ENCODE measurements at places on chromosomes 13 and 19. TPM values are rescaled to one million over a fixed set of nuclear protein-coding genes. Genes with fewer than 3 reads are reported as not detected.

- no peak overlapping the region for H3K4me3 ChIP-seq
- H3K4me1 ChIP-seq: no peaks in the 10 kb centered on the region
- DNase-seq: no peak
- no peaks in the 10 kb centered on the region for H3K27me3 ChIP-seq
Measured at GRCh38 chr19:57106722-57107235, 13.0 kb upstream of the USP29 start.

GRCh38 chr13:99506634-99507033 lies 5.4 kb downstream of the TM9SF2 start:
- peaks cover 4% of the 10 kb centered on the region for H3K36me3 ChIP-seq
- no peak overlapping the region for H3K4me3 ChIP-seq
- no peaks in the 10 kb centered on the region for H3K27me3 ChIP-seq

DNA sequence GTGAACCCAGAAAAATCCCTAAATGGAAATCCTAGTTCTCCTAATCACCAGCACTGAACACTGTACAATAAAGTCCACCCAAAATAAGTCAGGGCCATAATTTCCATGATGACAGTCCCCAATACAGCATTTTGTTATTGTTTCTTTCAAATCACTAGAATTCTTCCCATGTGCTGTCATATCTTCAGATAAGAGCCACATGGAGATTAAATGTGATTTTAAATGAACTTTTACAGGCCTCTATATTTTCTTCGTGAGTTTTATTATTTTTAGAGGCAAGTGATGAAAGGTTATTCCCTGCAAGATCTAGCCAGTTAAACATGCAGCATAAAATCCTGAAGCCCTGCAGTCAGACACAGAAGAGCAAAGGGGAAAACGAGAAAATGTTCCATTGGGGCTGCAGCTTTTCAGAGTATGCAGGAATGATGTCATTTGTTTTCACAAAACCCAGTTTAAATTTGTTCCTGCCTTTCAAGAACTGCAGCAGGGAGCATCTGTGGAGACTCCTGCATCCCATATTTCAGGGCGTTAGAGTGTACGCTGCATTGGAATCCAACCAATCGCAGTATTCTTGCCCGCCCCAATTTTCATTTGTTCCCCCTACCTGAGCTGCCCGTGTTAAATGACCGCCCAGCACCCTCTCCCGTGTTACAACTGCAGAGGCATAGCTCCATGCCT lies 167.2 kb upstream of the KLF12 start:
- H3K27ac ChIP-seq: no peak overlapping the region
- H3K4me1 ChIP-seq: no peaks in the 10 kb centered on the region
- H3K4me3 ChIP-seq: no peak overlapping the region
- H3K27me3 ChIP-seq: no peaks in the 10 kb centered on the region

DNA sequence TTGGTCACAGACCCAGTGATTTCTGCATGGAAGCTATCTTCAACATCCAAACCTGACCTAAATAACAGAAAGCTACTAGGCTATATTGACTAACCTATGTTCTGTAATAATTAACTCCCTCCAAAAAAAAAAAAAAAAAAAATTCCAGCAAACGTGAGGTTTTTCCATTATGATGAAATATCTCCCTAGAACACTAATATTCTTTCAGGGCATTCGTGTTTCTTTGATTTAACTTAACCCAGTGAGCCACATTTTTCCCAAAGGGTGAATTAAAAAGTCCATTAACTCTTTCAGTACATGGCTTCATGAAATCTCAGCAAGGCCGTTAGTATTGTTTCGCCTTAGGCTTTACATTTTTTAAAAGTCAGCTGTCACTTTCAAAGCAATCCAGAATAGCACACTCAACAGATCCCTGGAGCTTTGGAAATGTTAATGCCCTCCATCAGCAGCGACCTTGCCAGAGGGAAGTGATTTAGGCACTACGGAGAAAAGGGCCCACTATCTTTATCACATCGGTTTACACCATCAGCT lies 175.8 kb downstream of the DCT start:
- H3K27ac ChIP-seq: no peak overlapping the region
- H3K27me3 ChIP-seq: no peaks in the 10 kb centered on the region
- no peak for DNase-seq
- no peaks in the 10 kb centered on the region for H3K4me1 ChIP-seq
- no peak overlapping the region for H3K4me3 ChIP-seq

- H3K36me3 ChIP-seq: no peaks in the 10 kb centered on the region
- DNase-seq: no peak
- H3K27ac ChIP-seq: no peak overlapping the region
- no peak overlapping the region for H3K4me3 ChIP-seq
Measured at GRCh38 chr13:102487330-102487729, 85.5 kb upstream of the FGF14 start.

DNA sequence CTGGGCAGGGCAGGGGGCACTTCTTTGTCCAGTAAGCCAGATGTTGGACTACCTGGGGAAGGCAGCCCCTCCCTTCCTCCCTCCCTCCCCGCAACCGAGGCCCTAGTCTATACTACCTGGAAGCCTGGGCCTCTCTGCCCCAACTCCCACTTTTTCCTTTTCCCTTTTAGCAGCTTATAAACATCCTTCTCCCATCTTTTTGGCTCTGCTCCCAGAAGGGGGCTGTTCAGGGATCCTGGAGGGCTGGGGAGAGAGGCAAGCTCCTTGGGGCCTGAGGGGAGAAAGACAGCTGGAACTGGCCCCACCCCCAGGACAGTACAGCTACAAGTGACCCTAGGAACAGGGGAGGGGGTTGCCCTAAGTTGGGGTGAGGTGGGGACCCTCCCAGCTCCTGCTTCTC lies 44.9 kb downstream of the LYL1 start:
- H3K36me3 ChIP-seq: no peaks in the 10 kb centered on the region
- H3K4me3 ChIP-seq: no peak overlapping the region
- DNase-seq: no peak
- H3K27me3 ChIP-seq: no peaks in the 10 kb centered on the region
- H3K27ac ChIP-seq: peak overlapping the region; percentile 99
- H3K4me1 ChIP-seq: peaks cover 95% of the 10 kb centered on the region

DNA sequence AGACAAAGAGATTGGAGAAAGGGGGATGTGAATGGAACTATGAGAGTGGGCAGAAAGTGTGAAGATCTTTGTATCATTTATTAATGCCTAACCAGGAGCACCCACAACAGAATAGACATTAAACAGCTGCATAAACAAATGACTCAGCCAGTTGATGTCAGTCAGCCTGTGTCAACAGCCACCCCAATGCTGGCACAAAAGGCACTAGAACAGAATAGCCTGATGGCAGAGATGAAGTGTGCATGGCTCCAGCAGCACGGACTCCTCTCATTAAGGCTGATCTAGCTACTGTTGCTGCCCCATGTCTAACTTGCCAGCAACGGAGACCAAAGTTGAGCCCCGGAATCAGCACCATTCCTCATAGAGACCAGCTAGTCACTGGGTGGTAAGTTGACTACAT lies 7.8 kb downstream of the CPB2 start:
- H3K4me3 ChIP-seq: no peak overlapping the region
- H3K4me1 ChIP-seq: no peaks in the 10 kb centered on the region
- no peak for DNase-seq
- H3K27me3 ChIP-seq: no peaks in the 10 kb centered on the region
- H3K27ac ChIP-seq: no peak overlapping the region
- H3K36me3 ChIP-seq: no peaks in the 10 kb centered on the region

DNA sequence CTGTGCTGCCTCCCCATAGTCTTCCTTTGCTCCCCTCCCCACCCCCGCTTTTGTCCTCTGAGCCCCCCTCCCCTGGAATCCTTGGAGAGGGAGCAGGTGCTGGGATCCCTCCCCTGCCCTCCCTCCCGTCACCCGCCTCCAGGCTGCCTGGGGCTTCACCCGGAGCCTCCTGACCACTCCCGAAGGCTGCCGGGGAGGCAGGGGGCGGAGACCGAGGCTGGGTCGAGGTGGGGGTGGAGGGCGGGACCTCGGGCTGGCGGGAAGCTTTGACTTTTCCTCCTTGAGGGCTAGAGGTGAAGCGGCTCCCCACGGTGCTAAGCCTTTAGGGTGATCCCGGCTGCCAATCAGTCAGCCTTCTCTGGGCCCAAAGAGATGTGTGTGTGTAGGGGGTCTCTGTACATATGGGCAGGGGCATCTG lies 1.5 kb downstream of the KMT5C start:
- peaks cover 16% of the 10 kb centered on the region for H3K4me1 ChIP-seq
- H3K27ac ChIP-seq: peak overlapping the region; percentile 83

DNA sequence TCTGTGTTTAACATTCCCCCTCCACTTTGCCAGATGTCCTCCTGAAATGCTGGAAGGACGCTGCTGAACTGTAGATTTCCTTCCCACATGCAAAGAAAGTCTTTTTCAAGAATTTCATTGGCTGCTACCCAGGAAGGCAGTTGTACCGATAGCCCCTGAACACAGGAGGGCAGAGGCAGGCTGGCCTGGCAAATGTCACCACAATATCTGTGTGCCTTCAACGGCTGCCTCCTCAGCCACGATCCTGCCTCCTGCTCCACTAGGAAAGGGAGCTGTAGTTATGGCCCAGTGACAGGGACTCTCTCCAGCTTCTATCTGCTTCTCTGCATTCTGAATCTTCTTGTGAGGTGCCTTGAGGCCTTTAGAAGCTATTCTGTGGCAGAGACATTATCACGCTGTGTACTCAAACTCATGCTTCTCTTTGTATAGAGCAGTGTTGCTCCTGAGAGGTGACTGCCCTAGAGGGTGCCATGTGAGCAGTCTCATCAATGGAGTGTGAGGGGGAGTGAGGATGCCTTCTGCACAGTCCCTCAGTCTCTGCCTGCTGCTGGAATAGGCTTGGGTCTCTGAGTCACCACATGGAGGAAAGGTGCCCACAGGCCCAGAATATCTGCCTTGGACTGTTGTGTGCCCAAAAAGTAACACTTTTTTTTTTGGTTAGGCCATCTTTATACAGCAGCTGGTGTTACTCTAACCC lies 279.8 kb downstream of the DNAJC15 start:
- H3K4me3 ChIP-seq: no peak overlapping the region
- H3K36me3 ChIP-seq: no peaks in the 10 kb centered on the region
- no peaks in the 10 kb centered on the region for H3K27me3 ChIP-seq
- H3K4me1 ChIP-seq: no peaks in the 10 kb centered on the region
- no peak overlapping the region for H3K27ac ChIP-seq

DNA sequence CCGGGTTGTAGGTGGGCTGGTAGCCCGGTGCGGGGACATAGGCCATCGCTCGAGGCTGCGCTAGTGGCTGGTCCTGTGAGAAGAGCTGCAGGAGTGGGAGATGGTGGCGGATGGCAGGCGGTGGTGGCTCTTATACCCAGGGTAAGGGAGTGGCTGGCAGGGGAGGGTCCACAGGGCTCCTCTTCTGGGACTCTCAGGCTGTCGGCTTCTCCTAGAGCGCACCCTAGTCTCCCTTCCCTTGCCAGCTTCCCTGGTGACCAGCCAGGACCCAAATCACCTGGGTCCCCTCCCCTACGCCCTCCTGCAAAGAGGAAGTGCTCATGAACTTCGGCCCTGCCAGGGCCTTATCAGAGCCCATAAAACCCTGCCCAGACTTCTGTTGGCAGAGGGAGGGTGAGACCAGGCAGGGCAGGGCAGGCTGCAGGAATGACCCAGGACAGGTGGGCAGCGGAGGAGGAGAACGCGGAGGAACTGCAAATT lies at the start of gene LGALS4:
LGALS4 (minus strand) TSS at position 105 of the 480 bp plus-strand sequence; CDS start at position 46, 59 bp downstream.
- peaks cover 8% of the 10 kb centered on the region for H3K36me3 ChIP-seq
- H3K4me3 ChIP-seq: no peak within 1 kb of the TSS
- no peak within 1 kb of the TSS for H3K27ac ChIP-seq
- H3K4me1 ChIP-seq: peaks cover 4% of the 10 kb centered on the region
- H3K27me3 ChIP-seq: no peaks in the 10 kb centered on the region
- no peak for DNase-seq

DNA sequence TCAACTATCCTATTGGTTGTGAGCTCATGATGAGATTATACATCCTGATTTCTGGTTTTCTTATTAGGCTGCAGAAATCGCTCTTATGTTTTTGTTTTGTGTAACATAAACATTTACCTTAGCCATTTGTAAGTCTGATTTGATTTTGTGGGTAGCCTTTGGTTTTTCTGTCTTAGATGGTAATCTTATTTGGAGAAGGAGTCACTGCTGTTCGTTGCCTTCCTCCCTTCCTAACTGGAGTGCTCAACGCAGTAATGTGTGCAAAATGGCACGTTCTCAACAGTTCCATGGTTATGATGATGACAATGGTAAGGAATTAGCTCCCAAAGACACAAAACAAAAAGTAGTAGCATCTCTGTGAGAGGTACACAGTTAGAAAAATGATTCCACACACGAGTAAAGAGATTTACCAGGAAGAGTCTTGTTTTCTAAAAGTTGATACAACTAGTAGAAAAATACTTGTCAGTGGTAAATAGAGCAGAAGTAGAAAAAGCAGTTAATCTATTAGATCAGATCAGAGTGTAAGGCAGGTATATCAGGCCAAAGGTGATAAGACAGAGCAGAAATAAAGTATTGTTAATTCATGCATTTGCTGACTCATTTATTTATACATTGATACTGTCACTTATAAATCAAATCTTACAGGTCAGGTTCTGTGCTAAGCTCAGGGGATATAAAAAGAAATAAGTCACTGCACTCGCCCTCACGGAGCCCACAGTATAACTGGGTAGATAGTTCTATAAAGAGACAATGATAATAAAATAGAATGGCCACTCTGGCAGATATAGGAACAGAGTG lies 270.0 kb downstream of the NALCN start:
- H3K27me3 ChIP-seq: no peaks in the 10 kb centered on the region
- H3K4me1 ChIP-seq: no peaks in the 10 kb centered on the region
- H3K36me3 ChIP-seq: no peaks in the 10 kb centered on the region
- no peak overlapping the region for H3K4me3 ChIP-seq

- no peak for DNase-seq
- H3K27me3 ChIP-seq: no peaks in the 10 kb centered on the region
- no peaks in the 10 kb centered on the region for H3K36me3 ChIP-seq
Measured at GRCh38 chr19:17487284-17488121, 17.2 kb downstream of the SLC27A1 start.

- H3K4me3 ChIP-seq: no peak overlapping the region
- no peaks in the 10 kb centered on the region for H3K27me3 ChIP-seq
- DNase-seq: no peak
- no peaks in the 10 kb centered on the region for H3K36me3 ChIP-seq
- H3K27ac ChIP-seq: no peak overlapping the region
- no peaks in the 10 kb centered on the region for H3K4me1 ChIP-seq
Measured at GRCh38 chr13:55728247-55728646, 1412.5 kb upstream of the PRR20A start.

DNA sequence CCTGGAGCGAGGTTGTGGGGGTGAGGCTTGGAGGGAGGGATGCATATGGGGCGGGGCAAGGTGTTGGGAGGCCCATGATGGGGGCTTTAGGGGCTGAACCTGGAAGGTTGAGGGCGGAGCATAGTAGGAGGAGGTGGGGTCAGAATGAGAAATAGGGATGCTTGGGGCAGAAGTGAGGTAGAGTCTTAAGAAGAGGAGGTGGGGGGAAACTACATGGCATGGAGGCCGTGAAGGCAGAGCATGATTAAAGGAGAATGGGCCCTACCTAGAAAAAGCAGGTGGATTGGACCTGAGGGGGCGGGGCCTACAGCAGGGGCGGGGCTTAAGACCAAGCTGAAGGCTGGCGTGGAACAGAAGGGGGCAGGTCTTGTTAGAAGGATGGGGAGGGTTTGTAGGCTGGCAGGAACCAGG lies 799 bp downstream of the NR1H2 start:
- H3K4me1 ChIP-seq: peaks cover 4% of the 10 kb centered on the region
- H3K36me3 ChIP-seq: no peaks in the 10 kb centered on the region
- H3K27me3 ChIP-seq: no peaks in the 10 kb centered on the region
- H3K27ac ChIP-seq: no peak overlapping the region
- H3K4me3 ChIP-seq: peak overlapping the region; percentile 32

The TUBA3C gene
- not detected for total RNA-seq

The NLRP5 gene
- total RNA-seq: not detected

The ZNF844 gene
- total RNA-seq: 8.6 TPM
